ENCODE measurements at places on chromosomes 12 and 14. TPM values are rescaled to one million over a fixed set of nuclear protein-coding genes. Genes with fewer than 3 reads are reported as not detected.
A peak's percentile ranks its signal among the peaks of the same experiment; 100 is the strongest.

Gene LRP10
- total RNA-seq, result 38.9 TPM

DNA sequence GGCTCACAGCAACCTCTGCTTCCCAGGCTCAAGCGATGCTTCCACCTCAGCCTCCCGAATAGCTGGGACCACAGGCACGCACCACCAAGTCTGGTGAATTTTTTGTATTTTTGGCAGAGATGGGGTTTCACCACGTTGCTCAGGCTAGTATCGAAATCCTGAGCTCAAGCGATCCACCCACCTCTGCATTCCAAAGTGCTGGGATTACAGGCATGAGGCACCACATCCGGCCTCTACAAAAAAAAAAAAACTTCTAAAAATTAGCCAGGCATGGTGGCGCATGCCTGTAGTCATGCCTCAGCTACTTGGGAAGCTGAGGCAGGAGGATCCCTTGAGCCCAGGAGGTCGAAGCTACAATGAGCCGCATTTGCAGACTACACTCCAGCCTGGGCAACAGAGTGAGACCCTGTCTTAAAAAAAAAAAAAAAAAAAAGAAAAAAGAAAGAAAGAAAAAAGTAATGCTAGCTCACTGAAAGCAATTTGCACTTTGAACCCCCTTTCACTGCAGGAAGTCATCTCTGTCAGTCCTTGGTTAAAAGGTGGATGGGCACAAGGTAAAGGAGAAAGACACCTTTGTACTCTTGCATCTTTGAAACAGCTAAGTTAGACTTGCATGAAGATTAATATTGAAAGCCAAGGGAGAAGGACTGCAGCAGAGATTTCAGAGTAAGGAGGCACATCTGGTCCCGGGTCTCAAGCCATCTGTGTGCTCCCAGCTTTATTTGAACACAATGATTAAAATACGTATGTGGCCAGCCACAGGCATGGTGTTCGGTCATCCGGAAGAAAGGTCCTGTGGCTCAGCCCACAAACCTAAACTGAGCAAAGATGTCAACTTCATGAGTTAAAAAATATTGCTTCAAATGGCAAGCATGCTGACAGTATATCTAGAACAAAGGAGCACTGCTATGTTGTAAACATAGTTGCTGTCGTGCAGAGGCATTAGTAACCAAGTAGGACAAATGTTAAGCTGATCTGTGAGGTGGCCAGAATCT is 103.8 kb upstream of the HMGA2 start:
- no peak for DNase-seq
- H3K4me1 ChIP-seq, result no peaks in the 10 kb centered on the region
- H3K27ac ChIP-seq, result no peak overlapping the region

GRCh38 chr14:75442642-75443041 is 14.8 kb downstream of the JDP2 start:
- no peaks in the 10 kb centered on the region for H3K36me3 ChIP-seq
- peaks cover 9% of the 10 kb centered on the region for H3K4me1 ChIP-seq
- H3K27ac ChIP-seq, result no peak overlapping the region
- H3K27me3 ChIP-seq, result no peaks in the 10 kb centered on the region
- no peak overlapping the region for H3K4me3 ChIP-seq

GRCh38 chr12:75478116-75478794 is 2.3 kb upstream of the GLIPR1 start:
- H3K4me1 ChIP-seq, result peaks cover 57% of the 10 kb centered on the region
- H3K27ac ChIP-seq, result peak overlapping the region; percentile 52
- peaks cover 13% of the 10 kb centered on the region for H3K27me3 ChIP-seq
- H3K36me3 ChIP-seq, result peaks cover under 1% of the 10 kb centered on the region
- no peak for DNase-seq

Gene C3AR1
- total RNA-seq, result 0.50 TPM

GRCh38 chr12:121239351-121240061 is 29.6 kb downstream of the P2RX4 start:
- peaks cover 55% of the 10 kb centered on the region for H3K36me3 ChIP-seq
- H3K4me3 ChIP-seq, result no peak overlapping the region
- H3K4me1 ChIP-seq, result peaks cover 33% of the 10 kb centered on the region
- no peaks in the 10 kb centered on the region for H3K27me3 ChIP-seq
- DNase-seq, result no peak
- no peak overlapping the region for H3K27ac ChIP-seq

- no peak for DNase-seq
- no peak overlapping the region for H3K27ac ChIP-seq
- H3K27me3 ChIP-seq, result peaks cover 2% of the 10 kb centered on the region
- no peak overlapping the region for H3K4me3 ChIP-seq
Measured at GRCh38 chr12:3313675-3314663, 177.0 kb upstream of the PRMT8 start.

GRCh38 chr12:111870216-111870615 is 28.2 kb downstream of the MAPKAPK5 start:
- H3K27ac ChIP-seq, result no peak overlapping the region
- no peaks in the 10 kb centered on the region for H3K4me1 ChIP-seq
- no peak overlapping the region for H3K4me3 ChIP-seq
- DNase-seq, result no peak
- H3K27me3 ChIP-seq, result no peaks in the 10 kb centered on the region
- H3K36me3 ChIP-seq, result peaks cover 66% of the 10 kb centered on the region

Gene IFI27L1
- total RNA-seq, result 27.7 TPM

- DNase-seq, result no peak
- H3K4me3 ChIP-seq, result no peak overlapping the region
- H3K36me3 ChIP-seq, result no peaks in the 10 kb centered on the region
- H3K4me1 ChIP-seq, result no peaks in the 10 kb centered on the region
- H3K27me3 ChIP-seq, result no peaks in the 10 kb centered on the region
Measured at GRCh38 chr12:20390846-20391245, 22.5 kb downstream of the PDE3A start.

DNA sequence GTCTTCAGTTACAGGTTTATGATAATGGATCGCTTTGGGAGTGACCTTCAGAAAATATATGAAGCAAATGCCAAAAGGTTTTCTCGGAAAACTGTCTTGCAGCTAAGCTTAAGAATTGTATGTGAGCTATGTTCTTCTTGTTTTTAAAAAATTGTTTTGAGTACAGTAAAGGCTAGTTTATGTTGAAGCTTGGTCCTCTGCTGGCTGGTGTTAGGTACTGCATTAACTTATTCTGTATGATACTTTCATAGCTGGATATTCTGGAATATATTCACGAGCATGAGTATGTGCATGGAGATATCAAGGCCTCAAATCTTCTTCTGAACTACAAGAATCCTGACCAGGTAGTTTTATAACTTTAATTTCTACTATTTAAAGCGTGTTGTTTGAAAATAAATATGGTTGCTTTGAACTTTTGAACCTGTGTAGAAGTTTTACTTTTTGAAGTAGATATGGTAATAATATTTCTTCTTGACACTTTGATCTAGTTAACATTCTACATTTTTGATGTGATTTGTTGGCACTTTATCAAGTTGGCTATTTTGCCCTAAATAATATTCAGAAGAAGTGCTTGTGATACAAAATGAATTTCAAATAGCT is 55.7 kb downstream of the VRK1 start:
- H3K4me1 ChIP-seq, result peaks cover 25% of the 10 kb centered on the region
- no peaks in the 10 kb centered on the region for H3K27me3 ChIP-seq
- peak overlapping the region; percentile 29 for H3K27ac ChIP-seq

- H3K4me1 ChIP-seq, result peaks cover 4% of the 10 kb centered on the region
- no peaks in the 10 kb centered on the region for H3K27me3 ChIP-seq
- H3K36me3 ChIP-seq, result peaks cover 23% of the 10 kb centered on the region
- H3K4me3 ChIP-seq, result no peak overlapping the region
- DNase-seq, result no peak
Measured at GRCh38 chr12:112401054-112401453, 8.4 kb downstream of the RPL6 start.

DNA sequence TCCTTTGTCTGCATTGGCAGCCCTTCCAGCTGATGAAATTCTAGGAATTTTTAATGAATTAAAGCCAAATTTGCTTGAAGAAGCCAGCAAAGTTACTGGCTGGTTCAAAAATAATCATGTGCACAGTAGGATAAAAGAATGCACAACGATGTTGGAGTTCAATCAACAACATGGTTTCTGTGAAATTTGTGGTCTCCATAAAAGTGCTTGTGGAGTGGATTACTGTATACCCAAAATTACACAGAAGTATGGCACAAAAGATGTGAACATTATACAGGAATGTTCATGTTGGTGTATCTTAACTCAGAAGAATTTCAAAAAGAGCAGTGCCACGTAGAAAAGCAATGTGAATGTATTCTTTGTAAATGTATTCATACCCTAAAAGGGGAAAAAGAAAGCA is 105.0 kb upstream of the METAP2 start:
- no peaks in the 10 kb centered on the region for H3K4me1 ChIP-seq
- no peaks in the 10 kb centered on the region for H3K36me3 ChIP-seq
- no peaks in the 10 kb centered on the region for H3K27me3 ChIP-seq
- DNase-seq, result no peak

- no peak overlapping the region for H3K4me3 ChIP-seq
- H3K4me1 ChIP-seq, result no peaks in the 10 kb centered on the region
- no peaks in the 10 kb centered on the region for H3K36me3 ChIP-seq
- no peak overlapping the region for H3K27ac ChIP-seq
- DNase-seq, result no peak
Measured at GRCh38 chr12:113062502-113063395, 6.2 kb downstream of the DTX1 start.

DNA sequence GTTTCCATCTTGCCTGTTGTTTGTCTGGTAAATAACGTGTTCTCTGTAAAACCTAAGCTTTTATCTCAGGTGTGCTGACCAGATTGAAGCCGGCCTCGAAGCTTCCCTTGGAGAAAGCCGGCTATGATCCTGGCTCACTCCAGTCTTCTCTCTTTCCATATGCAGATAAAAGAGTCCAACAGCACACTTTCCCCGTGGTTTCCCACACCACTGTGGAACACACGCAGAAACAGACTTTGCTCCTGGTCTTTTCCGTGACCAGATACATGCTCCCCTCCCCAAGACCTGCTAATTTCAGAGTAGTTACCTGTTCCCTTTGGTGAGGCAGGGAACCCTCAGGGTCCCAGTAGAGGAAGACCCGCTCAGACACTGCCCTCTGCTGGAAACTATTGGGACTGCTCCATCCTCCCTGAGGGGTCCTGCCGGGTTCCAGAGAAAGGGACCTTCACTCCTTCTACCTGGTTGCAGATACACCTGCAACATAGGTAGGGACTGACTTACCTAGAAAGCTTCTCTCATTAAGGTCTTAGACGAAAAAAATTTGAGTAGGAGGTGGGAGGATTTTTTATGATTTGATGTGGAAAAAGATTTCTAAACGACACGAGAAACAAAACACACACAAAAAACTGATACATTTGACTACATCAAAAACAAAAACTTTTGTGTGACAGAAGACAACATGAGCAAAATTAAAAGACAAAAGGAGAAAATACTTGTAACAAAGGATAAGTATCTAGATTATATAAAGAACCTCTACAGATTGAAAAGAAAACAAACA is 415.4 kb upstream of the CCDC196 start:
- no peaks in the 10 kb centered on the region for H3K36me3 ChIP-seq
- H3K4me1 ChIP-seq, result peaks cover 7% of the 10 kb centered on the region
- no peak overlapping the region for H3K4me3 ChIP-seq
- peak; percentile 50 for DNase-seq
- H3K27ac ChIP-seq, result no peak overlapping the region

DNA sequence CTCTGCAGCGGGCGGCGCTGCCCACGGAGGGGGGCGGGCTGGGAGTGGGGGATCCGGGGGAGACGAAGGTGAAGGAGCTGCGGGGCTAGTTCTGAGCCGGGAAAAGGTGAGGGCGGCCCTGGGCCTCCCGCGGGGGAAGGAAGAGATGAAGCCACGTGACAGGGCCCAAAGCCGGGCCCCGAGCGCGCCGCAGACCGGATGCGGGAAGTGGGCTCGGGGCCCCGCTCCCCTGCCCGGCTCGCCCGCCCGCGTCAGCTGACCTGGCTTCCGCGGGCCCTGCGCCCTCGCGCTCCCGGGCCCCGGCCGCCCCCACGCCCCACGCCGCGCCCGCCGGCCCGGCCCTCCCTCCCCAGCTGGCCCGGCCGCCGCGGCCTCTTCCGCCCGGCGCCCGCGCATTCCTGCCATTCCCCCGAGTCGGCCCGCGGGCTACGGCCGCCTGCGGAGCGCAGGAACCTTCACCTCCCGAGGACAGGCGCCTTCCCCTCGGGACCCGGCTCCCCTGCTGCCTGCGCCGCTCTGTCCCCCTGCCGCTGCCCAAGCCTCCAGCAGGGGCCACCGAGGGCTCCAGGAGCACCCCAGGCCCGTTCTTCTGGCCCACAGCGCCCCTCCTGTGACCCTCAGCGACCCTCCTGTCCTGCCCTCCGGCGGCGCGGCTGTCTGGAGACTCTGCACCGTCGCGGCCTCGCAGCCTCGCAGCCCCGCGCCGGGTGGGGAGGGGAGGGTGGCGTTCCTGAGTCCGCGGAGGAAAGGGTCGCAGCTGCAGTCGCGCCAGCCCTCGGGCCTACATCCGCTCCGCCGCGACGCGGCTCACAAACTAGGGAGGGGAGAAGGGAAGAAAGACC is 20.4 kb downstream of the NINJ2 start:
- peak overlapping the region; percentile 68 for H3K4me3 ChIP-seq
- H3K27ac ChIP-seq, result peak overlapping the region; percentile 81
- H3K36me3 ChIP-seq, result no peaks in the 10 kb centered on the region

DNA sequence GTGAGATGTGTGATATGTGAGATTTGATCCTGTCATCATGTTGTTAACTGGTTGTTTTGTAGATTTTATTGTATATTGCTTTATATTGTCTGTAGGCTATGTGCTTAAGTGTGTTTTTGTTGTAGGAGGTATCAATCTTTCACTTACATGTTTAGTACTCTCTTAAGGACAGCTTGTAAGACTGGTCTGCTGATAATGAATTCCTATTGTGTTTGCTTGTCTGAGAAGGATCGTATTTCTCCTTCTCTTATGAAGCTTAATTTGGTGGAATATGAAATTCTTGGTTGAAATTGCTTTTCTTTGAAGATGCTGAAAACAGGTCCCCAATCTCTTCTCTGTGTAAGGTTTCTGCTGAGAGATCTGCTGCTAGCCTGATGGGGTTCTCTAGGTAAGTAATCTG is 94.5 kb upstream of the ARHGAP5 start:
- H3K4me3 ChIP-seq, result no peak overlapping the region
- H3K27ac ChIP-seq, result no peak overlapping the region
- no peaks in the 10 kb centered on the region for H3K4me1 ChIP-seq
- H3K36me3 ChIP-seq, result no peaks in the 10 kb centered on the region
- H3K27me3 ChIP-seq, result no peaks in the 10 kb centered on the region
- DNase-seq, result no peak
